Keratinocyte (primary cell): ENCODE measurements at places on chromosomes 3 and 15.

- DNase-seq = no peak
These were observed 58.4 kb downstream of the ASTE1 start for GRCh38 chr3:130968221-130968620.

DNA sequence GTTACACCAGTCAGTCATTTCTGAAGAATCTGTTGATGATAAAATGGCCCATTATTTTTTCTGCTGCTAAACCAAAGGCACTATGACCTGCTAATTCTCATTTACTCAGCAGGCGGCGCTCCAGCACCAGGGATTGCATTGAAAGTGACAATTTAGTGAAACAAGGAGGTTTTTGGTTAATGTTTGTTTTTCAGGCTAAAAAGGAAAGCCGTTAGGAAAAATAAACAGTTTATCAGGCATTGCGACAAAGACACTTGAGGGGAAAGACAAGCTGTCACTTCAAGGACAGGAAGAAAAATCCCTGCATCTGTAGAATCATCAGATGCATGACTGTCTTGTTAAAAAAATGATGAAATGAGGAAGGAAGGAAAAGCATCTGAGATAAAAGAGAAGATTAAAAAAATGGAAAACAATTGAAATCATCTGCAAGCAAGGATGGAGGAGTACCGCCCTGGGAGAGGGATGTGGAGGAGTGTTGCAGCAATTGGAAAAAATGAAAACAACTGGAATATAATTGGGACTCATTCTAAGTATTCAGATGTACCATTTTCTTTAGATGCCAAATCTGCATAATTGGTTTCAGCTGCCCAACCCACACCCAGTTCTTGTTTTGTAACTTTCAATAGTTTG is 54.0 kb downstream of the NR1D2 start:
- no peak for DNase-seq

GRCh38 chr3:154662851-154663250 is 232.9 kb upstream of the GPR149 start:
- DNase-seq = no peak

GRCh38 chr3:107938143-107938542 is 152.7 kb downstream of the CD47 start:
- DNase-seq = no peak

- no peak for DNase-seq
These were observed 89.5 kb downstream of the RAB11A start for GRCh38 chr15:65958835-65959234.

- DNase-seq = no peak
These were observed 84.2 kb downstream of the SEC22A start for GRCh38 chr3:123285931-123286307.

DNA sequence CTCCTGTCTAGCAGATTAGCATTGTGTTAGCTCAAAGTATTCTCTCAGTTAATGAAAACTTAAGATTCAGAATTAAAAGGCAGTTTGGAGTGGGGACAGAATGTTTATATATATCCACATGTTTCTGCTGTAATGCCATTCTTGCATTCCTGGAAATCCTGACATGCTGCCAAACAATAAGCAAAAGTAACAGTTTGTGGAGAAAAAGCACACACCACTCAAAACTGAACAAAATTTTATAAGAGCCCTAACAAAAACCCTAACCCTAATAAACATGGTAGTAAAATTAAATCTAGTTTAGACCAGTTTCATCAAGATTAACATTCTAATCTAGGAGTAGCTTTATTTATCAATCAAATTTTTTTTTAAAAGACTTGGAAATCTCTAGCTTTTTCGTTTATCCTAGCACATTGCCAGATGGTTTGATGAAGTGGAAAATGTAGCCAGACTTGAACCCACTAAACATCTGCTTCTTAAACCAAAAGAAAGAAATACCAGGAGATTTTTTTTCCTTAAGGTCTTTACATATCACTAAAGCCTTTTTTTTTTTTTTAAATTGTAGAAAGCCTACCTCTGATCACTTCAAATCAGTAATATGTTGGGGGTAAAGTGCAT is 3.7 kb downstream of the TCAIM start:
- DNase-seq = no peak

GRCh38 chr15:57758560-57758959 is 52.0 kb downstream of the POLR2M start:
- no peak for DNase-seq

- no peak for DNase-seq
These were observed 331.1 kb downstream of the C3orf38 start for GRCh38 chr3:88480822-88481221.

GRCh38 chr15:28116521-28117431 is 17.7 kb upstream of the OCA2 start:
- no peak for DNase-seq

DNA sequence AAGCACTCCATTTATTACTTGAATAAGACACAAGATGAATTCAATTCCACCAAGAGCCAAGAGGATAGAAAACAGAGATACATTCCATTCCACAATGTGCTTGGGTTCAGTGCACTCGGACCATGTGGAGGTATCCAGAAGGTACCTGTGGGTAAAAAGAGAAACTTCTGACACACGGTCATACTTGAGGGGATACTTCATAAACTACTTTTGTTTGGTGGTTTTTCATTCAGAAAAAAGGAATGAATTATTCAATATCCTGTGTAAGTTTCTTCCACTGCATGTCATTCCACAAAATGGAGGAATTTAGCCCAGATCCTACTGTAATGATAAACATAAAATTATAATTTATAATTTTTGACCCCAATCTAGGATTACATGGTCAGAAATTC is 5.7 kb downstream of the TM4SF1 start:
- DNase-seq = no peak

DNA sequence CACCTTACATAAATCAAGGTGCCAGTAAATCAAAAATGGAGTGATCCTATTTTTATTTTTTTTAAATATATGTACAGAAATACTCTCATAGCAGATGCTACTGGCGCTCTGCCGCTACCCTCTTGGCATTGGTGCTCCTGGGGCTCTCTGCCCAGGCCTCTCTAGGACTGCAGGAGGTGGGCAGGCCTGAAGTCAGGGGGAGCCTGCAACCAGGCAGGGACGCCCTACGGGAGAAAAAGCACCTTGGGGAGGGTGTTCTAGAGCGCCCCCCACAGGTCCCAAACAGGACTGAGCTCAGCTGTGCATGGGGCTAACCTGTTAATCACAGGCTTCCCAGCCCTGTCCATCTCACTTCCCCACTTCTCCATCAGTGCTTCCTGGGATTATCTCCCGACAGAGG is 192.5 kb downstream of the SHQ1 start:
- no peak for DNase-seq

- DNase-seq = no peak
These were observed 1.1 kb downstream of the EIF4G1 start for GRCh38 chr3:184315543-184315867.

- no peak for DNase-seq
These were observed 102.0 kb downstream of the GTPBP8 start for GRCh38 chr3:113092746-113093145.

DNA sequence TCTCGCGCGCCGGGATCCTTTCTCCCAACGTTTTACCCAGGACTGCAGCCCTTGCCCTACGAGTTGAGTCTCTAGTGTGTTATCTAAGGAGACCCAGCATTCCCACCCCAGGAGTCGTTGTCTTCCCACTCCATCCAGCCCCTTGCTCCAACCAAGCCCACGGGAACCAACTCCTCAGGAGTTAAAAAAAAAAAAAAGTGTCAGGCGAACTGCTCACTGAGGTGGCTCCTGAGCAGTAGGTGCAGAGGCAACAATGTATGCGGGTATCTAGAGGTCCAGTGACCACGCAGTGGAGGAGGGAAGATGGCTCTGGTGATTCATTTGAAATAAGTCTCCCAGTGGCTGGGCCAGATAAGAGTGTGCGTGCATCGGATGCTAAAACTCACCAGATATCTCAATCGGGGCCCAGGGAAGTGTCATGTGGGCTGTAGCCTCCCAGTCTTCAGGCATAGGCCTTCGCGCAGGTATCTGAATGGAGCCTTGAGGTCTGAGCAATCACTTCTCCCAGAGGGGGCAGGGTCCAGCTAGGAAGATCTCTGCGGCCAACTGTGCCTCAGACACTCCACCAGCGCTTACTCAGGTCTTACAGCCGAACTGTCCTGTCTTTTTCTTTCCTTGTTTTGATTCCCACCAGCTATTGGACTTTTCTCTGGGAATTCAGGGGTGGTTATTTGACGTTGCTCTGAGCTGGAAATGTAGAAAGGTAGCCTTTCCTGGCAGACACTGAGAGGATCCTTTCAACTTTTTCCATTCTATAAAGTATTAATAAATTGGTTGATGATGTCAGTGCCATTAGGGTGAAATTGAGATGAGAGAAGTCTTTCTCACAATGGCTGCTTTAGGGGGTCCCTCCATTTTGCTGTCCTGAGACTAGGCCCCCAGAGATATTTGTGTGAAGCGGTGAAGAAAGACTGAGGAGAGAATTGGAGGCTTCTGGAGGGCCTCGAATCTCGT is 21.0 kb downstream of the ZIC4 start:
- DNase-seq = no peak

DNA sequence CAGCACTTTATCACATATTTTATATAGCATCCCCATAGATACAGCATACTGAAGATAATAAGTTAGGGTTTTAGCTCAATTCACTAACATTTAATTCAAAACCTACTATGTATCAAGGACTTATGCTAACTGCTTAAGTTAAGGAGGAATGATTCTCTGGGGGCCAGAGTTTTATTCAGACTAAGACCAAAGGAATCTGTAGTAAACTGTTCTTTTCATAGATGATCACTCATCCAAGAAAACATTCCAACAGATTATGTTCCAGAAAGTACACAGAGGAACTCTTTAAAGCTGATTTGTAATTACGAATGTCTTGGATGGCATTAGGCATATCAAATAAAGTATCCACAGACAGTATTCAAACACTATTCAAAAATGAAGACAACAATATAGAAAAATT is 226.4 kb downstream of the SCAPER start:
- DNase-seq = no peak

DNA sequence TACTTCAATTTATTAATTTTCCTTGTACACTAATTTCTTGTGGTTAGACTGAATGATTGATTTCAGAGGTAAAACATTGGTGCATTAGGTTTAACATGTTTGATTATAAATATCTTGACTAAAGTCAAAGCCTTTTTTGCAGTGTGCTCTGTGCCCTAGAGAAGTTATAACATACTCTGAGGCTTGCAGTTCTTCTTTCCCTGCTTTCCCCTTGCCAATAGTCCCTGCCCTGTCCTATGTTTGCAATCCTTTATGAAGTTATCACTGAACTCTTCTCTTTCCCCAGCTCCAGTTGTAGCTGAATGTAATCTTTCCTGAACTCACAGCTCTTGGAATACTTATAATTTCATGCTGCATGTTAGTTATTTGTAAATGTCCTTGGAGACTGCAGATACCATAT is 35.6 kb downstream of the USP3 start:
- no peak for DNase-seq

DNA sequence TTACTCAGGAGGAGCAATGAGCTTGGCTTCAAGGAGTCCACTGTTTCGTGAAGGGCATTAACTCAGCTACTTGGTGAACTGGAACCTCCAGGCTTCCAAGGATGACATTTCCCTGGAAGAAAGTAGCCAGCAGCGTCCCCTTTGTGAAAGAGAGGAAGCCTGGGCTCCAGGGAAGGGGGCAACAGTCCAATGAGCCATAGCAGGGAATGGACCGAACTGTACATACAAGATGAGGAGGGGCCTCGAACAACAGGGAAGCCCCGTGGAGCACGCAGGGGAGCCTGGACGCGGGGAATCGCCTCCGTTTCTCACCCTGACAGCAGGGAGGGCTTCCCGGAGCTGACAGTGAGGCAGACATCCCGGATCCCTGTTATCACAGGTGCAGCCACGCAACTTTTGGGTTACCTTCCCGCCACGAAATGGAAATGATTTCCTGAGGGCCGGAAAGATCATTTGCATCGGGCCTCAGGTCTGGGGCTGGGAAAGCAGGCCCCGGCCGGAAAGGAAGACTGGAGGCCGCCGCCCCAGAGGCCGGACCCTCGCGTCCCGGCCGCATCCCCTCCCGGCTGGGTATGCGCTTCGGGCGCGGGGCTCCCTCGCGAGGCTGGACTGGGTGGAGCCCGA is 475 bp upstream of the SPINT1 start:
- DNase-seq = no peak

- DNase-seq = no peak
These were observed 5.3 kb upstream of the RHCG start for GRCh38 chr15:89501646-89502045.

GRCh38 chr3:170027233-170028102 is 10.3 kb upstream of the GPR160 start:
- no peak for DNase-seq

DNA sequence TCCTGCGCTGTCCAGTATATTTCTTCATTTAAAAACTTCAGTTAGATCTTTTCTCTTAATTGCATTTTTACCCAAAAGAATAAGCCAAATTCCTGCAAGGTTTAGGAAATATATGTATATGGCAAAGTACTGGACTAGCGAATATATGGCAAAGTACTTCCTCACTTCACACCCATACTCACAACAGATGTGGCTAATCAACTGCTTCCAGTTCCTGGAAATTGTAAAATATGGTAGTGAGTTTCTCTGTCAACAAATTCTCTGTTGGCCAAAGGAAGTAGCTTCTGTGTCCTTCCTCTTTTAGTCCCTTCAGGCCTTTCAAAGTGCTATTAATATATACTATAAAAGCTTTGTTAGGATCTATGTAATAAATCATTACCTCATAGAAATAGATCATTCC is 22.0 kb downstream of the GPR15 start:
- no peak for DNase-seq

DNA sequence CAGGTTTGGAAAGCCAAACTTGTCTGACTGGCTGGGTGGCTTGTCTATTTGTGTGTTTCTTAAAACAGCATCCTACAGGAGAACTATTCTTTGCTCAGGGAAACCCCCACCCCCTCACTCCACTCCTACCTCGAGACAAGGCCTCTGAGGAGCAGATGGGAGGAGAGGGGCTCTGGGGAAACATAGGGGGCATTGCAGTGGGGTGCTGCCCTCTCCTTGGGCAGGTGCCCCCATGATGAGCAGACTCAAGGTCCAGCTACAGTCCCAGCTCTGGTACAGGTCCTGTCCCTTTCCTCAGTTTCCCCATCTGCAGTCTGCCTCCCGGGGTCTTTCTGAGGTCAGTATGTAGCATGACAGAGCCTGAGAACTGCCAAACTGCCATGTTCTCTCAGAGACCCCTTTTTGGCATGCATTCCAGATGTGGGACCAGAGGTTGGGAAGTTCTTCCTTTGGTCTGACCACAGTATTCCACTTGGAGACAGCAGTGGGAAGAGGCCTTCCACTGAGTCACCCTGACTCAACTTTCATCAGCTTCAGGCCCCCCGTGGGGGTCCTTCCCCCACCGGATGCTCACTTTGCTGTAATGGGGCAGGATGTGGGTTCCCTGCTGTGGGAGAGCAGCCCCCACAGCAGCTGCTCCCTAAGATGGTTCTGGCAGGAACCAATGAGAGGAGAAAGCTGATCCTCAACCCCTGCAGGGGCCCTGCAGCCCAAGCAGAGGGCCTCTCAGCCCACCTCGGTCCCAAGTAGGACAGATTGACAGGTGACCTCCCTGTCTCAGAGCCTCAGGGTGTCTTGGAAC is 32.3 kb upstream of the CYP11A1 start:
- no peak for DNase-seq
